ENCODE measurements at places on chromosomes 16 and 17. TPM values are rescaled to one million over a fixed set of nuclear protein-coding genes. Genes with fewer than 3 reads are reported as not detected.

The KRTAP1-1 gene
- not detected for total RNA-seq

The TSPOAP1 gene
- total RNA-seq: 1.0 TPM

The KRTAP17-1 gene
- total RNA-seq: not detected

The SLC52A1 gene
- not detected for total RNA-seq

The ATP2A1 gene
- total RNA-seq: 502 TPM

The NLGN2 gene
- total RNA-seq: 3.1 TPM

The LPO gene
- total RNA-seq: not detected

The TIGD7 gene
- 7.8 TPM for total RNA-seq

The CTRL gene
- total RNA-seq: 1.0 TPM

The CLDN6 gene
- not detected for total RNA-seq

The C17orf113 gene
- 1.6 TPM for total RNA-seq

The PNMT gene
- 0.52 TPM for total RNA-seq

The GRAP gene
- 6.3 TPM for total RNA-seq

The STAT5A gene
- 18.3 TPM for total RNA-seq

The B9D1 gene
- 3.1 TPM for total RNA-seq

The ACSM2B gene
- total RNA-seq: 0.52 TPM

The TEN1 gene
- total RNA-seq: 3.1 TPM

The GGT6 gene
- not detected for total RNA-seq

The INCA1 gene
- total RNA-seq: not detected

The CSH2 gene
- total RNA-seq: not detected

The IKZF3 gene
- 0.52 TPM for total RNA-seq

The GDPD3 gene
- total RNA-seq: 0.52 TPM

The HAP1 gene
- not detected for total RNA-seq

The PLA2G15 gene
- 23.0 TPM for total RNA-seq

The RFNG gene
- total RNA-seq: 16.7 TPM

The MAP1LC3B gene
- 20.9 TPM for total RNA-seq

The EPX gene
- total RNA-seq: 0.52 TPM

The NTN1 gene
- 6.8 TPM for total RNA-seq

The TLCD2 gene
- total RNA-seq: 2.1 TPM

The KRTAP3-1 gene
- total RNA-seq: not detected

The TAOK1 gene
- 36.0 TPM for total RNA-seq

The CRHR1 gene
- 0.52 TPM for total RNA-seq

The SLC5A2 gene
- total RNA-seq: not detected

The KIFC3 gene
- 9.9 TPM for total RNA-seq

The FSCN2 gene
- 1.0 TPM for total RNA-seq

The ODAD4 gene
- 1.0 TPM for total RNA-seq

The NAGLU gene
- total RNA-seq: 14.1 TPM

The NATD1 gene
- total RNA-seq: 3.7 TPM

The CLEC3A gene
- not detected for total RNA-seq

The SCGB1C2 gene
- not detected for total RNA-seq

The RASL10B gene
- 1.6 TPM for total RNA-seq

The PLEKHH3 gene
- 20.4 TPM for total RNA-seq

The PSMC5 gene
- total RNA-seq: 41.2 TPM

The PRAC1 gene
- not detected for total RNA-seq

Measured in skeletal muscle tissue (tissue), 5 donors.